Activated T-cell treated with anti-CD3 and anti-CD28 coated beads for 4 hours (primary cell): ENCODE measurements at places on chromosomes 13 and 19.
A peak's percentile ranks its signal among the peaks of the same experiment; 100 is the strongest.

GRCh38 chr13:73571376-73571775 is 512.6 kb downstream of the KLF5 start:
- no peak for DNase-seq

DNA sequence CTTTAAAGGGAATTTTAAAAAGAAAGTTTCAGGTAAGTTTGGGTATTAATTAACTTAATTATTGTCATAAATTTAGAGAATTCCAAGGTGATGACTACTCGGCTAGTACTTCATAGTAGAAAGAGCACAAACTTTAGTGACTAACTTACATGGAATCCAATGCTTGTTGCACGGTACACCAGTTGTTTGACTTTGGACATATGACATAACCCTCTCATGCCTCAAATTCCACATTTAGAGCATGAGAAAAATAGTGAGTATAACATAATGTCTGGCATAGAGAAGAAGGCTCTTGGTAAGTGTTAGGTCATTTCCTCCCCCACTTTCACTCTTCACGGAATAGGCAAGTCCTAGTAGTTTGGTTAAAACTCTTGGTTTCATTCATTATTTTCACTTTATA is 1249.4 kb upstream of the SLC10A2 start:
- no peak for DNase-seq

DNA sequence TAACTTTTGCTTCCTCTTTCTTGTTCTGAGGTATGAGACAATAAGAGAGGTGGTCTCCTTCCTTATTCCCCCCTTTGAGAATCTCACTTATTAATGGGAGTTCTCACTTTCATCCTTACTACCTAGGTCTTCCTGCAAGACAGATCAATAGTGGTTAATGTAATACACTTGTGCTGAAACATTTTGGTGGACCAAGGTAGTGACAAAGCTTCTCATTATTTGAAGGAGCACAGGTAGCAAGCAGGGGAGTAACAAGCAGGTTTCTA is 17.9 kb downstream of the ZNF700 start:
- no peak for DNase-seq

DNA sequence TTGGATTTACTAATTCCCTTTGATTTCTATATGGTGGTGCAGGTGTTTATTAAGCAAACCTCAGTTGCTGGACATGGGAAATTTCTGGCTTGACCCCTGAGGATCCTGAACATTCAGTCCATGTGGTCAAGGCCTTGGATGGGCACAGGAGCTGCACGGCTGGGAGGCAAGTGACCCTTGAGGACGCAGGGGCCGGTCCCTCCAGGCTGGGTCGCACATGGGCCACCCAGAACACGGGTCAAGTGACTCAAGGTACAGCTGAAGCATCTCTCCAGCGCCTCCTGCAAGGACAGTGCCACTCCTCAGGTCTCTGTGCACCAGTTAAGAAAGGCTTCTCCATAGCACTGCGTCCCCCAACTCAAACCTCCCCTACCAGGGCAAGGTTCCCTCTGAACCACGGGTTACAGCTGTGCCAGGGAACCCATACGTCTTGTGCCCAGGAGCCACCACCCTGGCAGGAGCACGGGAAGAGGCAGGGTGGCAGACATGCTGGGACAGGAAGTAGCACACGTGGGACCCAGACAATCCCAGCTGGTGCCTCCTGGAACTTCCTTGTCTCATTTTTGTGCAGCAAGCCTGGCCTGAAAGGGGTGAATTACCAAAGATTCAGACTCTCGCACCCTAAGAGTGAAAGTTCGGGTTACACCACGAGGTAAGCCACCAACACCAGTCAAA is 93.1 kb downstream of the SPACA7 start:
- DNase-seq, result no peak

DNA sequence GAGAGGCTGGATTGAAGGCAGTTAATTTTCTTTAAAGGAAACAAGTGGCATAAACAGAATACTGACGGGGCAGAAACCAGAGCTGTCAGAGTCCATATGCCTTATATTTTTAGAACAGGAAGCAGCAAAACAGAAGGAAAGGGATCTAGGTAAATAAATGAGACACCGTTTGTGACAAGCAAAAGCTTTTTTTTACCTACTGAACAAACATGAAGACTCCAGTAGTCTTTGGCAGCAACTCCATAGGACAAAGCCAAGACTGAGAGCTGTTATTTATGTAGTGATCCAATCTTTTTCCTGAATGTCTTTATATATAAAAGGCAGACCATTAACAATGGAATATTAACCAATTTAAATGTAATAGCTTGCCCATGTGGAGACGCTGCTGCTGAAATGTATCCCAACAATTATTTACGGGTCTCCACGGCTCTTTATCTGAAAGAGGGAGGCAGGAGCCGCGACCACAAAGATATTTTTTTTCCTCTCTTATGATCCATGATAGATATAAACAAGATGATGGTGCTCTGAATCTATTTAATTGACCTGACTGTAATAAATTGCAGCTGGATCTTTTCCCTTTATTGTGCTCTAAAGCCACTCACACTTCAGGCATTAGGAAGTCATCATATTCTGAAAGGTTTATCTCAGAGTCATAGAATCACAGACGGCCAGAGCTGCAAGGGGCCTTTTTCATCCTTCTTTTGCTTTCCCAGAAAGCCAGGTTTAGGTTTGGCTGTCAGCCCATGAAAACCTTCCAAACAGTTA is 687.8 kb downstream of the EFNB2 start:
- DNase-seq, result no peak

DNA sequence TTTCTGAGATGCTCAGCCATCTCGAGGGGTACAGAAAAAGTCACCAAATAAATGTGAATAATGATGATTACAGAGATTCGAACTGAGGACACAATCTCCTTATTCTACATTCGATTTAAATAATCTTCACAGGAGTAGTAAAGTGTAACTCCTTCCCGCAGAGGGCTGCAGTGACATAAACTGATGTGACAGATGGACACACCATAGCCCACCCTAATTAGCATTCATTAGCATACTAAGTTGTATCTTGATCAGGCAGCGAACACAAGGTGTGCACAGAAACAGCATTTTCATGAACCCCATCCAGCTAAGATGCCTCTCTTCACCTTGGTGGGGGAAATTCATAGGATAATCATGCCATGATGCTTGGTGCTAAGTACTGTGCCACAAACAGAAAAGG is 83.0 kb downstream of the TNFSF11 start:
- no peak for DNase-seq

GRCh38 chr19:35736913-35737886 is 5.1 kb downstream of the IGFLR1 start:
- DNase-seq, result no peak

DNA sequence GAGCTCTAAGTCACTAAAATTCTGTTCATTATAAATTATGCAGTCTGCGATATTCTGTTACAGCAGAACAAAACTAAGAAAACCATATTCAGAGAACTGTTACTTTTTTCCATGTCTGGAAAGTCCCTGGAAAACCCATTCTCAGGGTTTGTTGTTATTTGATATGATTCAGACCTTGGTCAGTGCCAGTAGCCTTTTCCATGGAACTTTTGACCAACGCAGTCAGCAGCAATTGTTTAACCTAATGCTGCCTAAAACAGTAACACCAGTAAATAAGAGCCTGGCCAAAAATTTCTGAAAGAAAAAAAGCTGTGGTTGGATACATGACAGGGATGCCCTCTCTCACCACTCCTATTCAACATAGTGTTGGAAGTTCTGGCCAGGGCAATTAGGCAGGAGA is 402.7 kb downstream of the TBC1D4 start:
- DNase-seq, result no peak

- no peak for DNase-seq
Observed at GRCh38 chr19:21135433-21135832, 6.4 kb upstream of the ZNF431 start.

GRCh38 chr13:30178976-30179375 is 128.4 kb downstream of the KATNAL1 start:
- no peak for DNase-seq

- no peak for DNase-seq
Observed at GRCh38 chr13:75353781-75354193, 128.2 kb downstream of the TBC1D4 start.

- DNase-seq, result no peak
Observed at GRCh38 chr13:24671386-24672113, 8.7 kb upstream of the ATP12A start.

GRCh38 chr13:40026741-40027140 is 371.3 kb downstream of the COG6 start:
- peak; percentile 9 for DNase-seq

GRCh38 chr13:46086421-46086922 is 18.4 kb downstream of the CPB2 start:
- no peak for DNase-seq

DNA sequence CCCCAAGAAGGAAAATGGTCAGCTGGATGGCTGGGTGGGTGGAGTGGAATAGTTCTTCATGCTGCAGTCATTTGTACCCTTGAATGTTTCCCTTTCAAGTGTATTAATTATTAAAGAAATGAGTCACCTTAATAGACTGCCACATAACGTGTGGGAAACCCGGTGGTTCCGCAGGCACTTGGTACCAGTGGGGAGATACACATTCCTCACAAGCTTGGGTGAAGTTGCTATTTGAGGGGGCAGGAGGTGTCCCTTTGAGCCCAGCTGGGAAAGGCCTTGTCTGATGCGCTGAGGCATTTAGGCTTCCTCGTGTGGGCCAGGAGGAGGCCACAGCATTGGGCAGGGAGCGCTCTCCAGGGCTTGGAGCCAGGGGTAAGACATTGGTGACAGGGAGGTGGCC is 57.7 kb downstream of the ATP8A2 start:
- DNase-seq, result no peak

GRCh38 chr13:112727581-112727980 is 37.7 kb downstream of the ATP11A start:
- no peak for DNase-seq

- DNase-seq, result no peak
Observed at GRCh38 chr19:5191091-5191490, 149.5 kb downstream of the PTPRS start.

- no peak for DNase-seq
Observed at GRCh38 chr13:40994581-40995230, 24.4 kb downstream of the ELF1 start.

- peak; percentile 78 for DNase-seq
Observed at GRCh38 chr19:9584073-9584833, at the start of gene ZNF121. ZNF121 (minus strand) TSS chr19:9584504; CDS start chr19:9568097, 16,407 bp downstream.

- no peak for DNase-seq
Observed at GRCh38 chr13:97322740-97323342, 100.7 kb downstream of the MBNL2 start.

- no peak for DNase-seq
Observed at GRCh38 chr19:3186160-3186688, 494 bp downstream of the NCLN start.

DNA sequence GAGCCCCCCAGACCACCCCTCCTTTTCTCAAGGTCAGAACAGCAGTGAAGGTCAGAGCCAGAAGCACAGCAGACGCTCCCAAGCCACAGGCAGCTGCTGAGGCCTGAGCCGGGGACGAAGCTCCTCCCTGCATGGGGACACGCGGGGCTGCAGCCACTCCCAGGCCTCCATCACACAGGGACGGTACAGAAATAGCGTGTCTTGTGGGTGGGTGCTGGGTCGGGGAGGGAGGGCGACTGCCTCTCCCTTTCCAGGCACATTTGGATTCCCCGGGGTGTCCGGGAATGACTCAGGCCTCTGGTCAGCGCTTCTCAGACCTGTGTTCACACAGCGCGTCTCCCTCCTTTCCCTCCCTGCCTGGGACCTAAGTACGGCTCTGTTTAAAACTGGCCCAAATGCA is 33.2 kb downstream of the RASA3 start:
- DNase-seq, result no peak

DNA sequence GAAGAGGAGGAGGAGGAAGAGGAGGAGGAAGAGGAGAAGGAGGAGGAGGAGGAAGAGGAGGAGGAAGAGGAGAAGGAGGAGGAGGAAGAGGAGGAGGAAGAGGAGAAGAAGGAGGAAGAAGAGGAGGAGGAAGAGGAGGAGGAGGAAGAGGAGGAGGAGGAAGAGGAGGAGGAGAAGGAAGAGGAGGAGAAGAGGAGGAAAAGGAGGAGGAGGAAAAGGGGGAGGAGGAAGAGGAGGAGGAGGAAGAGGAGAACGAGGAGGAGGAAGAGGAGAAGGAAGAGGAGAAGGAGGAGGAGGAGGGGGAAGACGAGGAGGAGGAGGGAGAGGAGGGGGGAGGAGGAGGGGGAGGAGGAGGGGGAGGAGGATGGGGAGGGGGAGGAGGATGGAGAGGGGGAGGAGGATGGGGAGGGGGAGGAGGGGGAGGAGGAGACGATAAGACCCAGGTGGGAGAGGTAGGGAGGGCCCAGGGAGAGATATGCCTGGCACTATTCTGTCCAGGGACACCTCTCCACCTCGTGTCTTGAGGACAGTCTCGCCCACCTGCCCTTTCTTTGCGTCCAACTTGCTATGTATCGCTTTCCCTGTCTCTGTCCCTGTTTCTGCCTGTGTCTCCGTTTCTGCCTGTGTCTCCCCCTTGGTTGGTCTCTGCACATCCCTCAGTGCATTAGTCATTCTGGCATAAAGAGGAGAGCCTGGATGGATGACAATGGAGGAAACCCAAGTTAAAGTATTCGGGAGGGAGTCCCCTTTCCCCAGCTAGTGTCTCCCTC is 7.1 kb upstream of the KLK5 start:
- DNase-seq, result no peak

DNA sequence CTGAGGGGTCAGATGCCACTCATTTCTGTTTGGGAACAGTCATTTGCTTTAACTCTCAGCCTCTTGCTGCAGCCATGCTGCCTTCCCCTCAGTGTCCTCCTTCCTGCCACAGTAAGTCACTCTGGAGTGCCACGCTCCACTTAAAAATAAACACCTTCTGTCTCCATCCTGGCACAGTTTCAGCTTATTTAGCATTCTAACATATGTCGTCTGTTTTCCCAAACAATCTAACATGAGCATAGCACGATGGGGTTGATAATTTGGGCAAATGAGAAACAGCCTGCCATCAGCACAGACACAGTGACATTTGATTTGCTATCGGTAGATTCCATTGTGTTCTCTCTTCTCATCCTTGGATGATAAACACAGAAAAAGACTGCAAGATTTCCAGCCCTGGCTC is 768.6 kb downstream of the UQCRFS1 start:
- DNase-seq, result no peak

DNA sequence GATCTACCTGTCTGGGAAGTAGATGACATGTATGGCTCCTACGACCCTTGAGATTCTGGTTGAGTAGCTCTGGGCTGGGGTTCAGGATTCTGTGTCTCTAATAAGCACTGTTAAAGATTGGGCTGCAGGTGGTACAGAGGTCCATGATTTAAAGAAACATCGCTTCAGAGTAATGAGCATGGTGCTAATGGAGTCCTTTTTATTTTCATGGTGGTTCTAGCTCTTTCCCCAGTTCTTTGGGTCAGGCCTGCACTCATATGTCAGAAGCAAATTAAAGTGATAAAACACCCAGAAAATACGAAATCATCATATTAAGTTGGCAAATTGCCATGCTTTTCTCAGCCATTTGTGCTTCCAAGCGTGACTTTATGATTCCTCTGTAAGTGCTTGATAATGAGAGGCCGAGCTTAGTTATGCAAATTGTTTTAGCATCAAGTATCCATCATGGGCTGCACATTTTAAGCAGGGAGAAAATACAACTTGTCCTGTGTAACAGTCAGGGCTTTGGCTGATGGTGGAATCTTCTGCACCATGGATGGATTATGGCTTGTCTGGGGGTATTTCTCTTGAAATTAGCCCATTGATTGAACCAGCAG is 45.1 kb downstream of the MTUS2 start:
- DNase-seq, result no peak
